ENCODE measurements at places on chromosomes 4 and X.

GRCh38 chr4:88584471-88584900 is 7.8 kb upstream of the HERC3 start:
- DNase-seq, result no peak

- DNase-seq, result no peak
Measured at GRCh38 chrX:136742721-136743379, 37.9 kb downstream of the ARHGEF6 start.

GRCh38 chrX:1172496-1172895 is 40.0 kb downstream of the CRLF2 start:
- no peak for DNase-seq

GRCh38 chrX:143306991-143307937 is 210.0 kb downstream of the SPANXN3 start:
- DNase-seq, result no peak

GRCh38 chrX:136933611-136934145 is 53.2 kb upstream of the RBMX start:
- no peak for DNase-seq

DNA sequence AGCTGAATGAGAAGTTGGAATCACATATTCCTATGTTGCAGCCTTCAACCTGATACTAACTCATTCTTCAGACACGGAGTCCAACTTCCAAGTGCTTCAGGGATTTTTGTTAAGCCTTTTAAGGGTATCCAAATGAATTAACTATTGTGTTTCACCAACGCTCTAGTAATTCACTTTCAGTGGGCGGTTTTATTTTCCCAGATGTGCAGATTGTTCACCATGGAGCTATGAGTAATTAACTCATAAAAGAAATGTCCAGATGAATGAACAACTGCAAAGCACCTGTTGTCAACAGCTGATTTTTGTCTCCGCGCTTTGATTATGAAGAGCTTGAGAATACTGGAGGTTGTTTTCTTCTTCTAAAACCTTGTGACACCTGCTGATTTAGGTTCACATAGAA is 187.6 kb downstream of the CBR4 start:
- DNase-seq, result no peak

DNA sequence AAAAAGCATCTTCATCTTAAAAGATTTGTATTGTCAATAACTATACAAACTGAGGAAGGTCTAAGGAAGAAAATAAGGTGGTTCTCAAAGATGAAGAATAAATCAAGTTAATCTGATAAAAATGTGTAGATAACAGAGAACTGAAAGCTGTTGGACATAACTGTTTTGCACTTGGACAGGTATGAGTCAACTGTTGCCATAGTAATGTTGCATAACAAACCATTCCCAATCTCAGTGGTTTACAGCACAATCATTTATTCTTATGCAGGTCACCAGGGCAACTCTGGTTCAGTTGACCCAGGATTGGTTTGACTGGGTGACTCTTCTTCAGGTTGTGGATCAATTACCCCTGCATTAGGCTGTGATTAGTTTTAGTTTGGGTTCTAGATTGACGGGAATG is 2197.7 kb downstream of the ARAP2 start:
- peak; percentile 49 for DNase-seq

GRCh38 chr4:137819964-137820383 is 287.7 kb upstream of the PCDH18 start:
- DNase-seq, result peak; percentile 6

- no peak for DNase-seq
Measured at GRCh38 chr4:10097906-10098779, 18.5 kb downstream of the WDR1 start.

GRCh38 chr4:37220685-37221084 is 23.9 kb upstream of the NWD2 start:
- no peak for DNase-seq

GRCh38 chr4:69531251-69531650 is 35.5 kb upstream of the UGT2B4 start:
- no peak for DNase-seq

- peak; percentile 80 for DNase-seq
Measured at GRCh38 chr4:88341227-88342192, 37.1 kb upstream of the HERC6 start.

DNA sequence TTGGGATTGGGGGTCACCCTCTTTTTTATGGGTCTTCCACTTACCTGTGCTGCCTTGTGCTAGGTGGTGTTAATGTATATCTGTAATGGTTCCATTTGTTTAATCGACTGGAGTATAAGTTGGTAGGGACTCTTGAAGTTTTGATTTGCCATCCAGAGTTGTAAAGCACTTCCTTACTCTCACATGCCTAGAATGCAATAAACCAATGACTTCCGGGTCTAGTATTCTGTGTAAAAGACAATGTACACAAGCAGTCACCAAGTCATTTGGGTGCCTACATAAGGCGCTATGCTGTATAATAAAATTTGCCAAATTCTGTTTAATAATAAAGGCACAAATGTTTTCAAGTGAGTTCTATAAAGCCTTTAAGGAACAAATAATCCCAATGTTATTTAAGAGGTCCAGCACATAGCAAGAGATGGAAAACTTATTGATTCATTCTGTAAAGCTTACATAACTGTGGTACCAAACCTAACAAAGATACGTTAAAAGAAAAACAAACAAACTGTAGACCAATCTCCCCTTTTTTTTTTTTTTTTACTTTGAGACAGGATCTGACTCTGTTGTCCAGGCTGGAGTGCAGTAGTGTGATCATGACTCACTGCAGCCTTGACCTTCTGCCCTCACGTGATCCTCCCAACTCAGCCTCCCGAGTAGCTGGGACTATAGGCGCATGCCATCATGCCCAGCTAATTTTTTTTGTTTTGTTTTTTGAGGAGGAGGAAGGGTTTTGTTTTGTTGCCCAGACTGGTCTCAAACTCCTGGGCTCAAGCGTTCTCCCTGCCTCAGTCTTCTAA is 41.5 kb upstream of the HPRT1 start:
- no peak for DNase-seq

GRCh38 chr4:174435974-174436373 is 86.3 kb downstream of the HPGD start:
- no peak for DNase-seq

DNA sequence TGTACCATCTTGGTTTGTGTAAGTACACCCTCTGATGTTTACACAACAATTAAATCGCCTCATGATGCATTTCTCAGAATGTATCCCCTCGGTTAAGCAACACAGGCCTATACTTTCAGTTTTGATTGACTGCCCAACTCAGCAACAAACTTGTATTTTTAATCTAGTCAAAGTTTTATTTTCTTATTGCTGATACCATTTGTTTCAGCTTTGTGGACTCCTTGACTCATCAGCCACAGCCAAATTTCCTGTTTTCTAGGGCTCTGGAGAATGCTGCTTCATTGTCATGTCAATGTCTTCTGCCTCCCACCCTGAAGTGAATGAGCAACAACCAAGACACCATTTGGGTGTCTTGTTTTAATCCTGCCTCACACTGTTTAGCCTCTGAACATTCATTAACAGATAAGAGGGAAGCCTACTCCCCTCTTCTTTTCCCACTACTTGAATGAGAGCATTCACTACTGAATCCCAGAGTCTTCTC is 14.0 kb downstream of the BBS12 start:
- DNase-seq, result no peak

- DNase-seq, result no peak
Measured at GRCh38 chr4:2790583-2791517, 2.0 kb upstream of the SH3BP2 start.

DNA sequence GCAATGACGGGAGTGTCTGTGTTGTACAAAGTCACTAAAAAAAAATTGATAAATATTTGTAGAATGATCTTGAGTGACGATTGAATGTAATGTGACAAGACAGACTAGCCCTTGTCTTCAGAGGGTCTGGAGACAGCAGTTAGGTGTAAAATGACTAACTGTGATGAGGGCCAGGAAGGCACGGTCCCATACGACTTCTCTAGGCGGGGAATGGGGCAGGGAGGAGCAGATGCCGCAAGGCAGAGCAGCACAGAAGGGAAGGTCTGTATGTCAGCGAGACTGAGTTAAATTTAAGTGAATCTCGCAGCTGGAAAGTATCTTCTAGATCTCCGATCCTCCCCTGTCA is 405 bp downstream of the CENPE start:
- peak; percentile 9 for DNase-seq

DNA sequence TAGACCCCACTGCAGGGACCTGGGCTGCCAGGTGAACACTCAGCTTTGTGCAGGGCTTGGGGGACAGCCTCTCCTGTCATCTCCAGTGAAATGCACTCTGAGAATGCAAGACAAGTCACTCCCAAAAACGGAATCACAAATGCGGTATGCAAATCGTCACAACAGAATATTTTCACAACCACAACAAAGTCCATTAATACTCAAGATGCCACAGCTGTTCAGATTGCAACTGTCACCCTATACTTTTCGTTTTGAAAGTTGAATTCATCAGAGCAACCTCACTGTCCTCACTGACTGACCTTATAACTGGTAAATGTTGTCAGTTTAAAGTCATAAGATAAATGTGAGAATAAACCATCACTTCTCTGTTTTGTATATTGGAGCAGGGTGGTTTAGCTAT is 16.6 kb downstream of the JAKMIP1 start:
- no peak for DNase-seq

DNA sequence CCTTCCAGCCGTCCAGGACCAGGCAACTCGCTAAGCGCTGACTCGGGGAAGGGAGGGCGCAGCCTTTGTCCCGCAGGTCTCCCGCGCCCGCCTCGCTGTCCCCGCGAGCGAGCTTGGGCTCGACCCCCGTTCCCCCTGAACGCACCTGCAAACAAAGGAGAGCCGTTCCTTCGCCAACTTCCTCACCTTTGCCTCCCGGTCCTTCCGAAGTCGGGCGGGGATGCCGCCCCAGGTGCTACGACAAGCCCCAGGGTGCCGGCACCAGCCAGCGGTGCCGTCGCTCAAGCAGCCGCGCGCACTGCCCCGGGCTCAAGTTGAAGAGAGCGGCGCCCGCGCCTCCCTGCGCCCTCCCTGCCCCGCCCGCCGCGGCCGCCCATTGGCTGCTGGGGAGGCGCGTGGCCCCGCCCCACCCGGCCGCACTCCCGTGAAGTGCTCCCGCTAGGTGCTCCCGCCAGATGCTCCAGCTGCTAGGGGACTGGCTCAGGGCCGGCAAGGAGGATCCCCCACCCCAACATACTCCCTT is 107.1 kb downstream of the NSUN7 start:
- no peak for DNase-seq

GRCh38 chr4:83082777-83083176 is 31.8 kb downstream of the PLAC8 start:
- no peak for DNase-seq

- peak; percentile 45 for DNase-seq
Measured at GRCh38 chr4:4492161-4492847, 49.5 kb downstream of the STX18 start.

DNA sequence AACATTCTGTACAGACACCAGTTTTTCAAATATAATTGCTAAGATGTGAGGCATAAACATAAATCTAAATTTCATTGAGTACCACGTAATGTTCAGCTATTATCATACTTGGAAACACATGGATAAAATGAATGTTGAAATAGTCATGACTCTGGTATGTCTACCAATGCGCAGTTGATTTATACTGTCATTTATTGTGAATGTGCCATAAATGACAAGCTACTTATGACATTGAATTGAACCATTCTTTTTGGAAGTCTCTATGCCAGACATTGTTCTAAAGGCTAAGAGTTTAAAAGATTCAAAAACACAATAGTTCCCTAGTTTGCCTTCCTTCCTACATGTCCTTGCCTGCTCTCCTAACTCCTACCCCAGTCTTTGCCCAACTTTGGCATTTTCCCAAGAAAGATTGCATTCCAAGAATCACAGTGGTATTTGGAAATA is 96.6 kb upstream of the DMD start:
- DNase-seq, result peak; percentile 20

GRCh38 chrX:100819837-100820666 is at the start of gene CSTF2:
TSS of gene CSTF2 (plus strand) at chrX:100820391. CDS start at chrX:100820417, 26 bp downstream.
- peak; percentile 40 for DNase-seq

- no peak for DNase-seq
Measured at GRCh38 chrX:31070057-31070468, 1.8 kb downstream of the FTHL17 start.

- no peak for DNase-seq
Measured at GRCh38 chr4:137804906-137805495, 272.7 kb upstream of the PCDH18 start.

- no peak for DNase-seq
Measured at GRCh38 chr4:177322266-177322665, 12.6 kb downstream of the NEIL3 start.

DNA sequence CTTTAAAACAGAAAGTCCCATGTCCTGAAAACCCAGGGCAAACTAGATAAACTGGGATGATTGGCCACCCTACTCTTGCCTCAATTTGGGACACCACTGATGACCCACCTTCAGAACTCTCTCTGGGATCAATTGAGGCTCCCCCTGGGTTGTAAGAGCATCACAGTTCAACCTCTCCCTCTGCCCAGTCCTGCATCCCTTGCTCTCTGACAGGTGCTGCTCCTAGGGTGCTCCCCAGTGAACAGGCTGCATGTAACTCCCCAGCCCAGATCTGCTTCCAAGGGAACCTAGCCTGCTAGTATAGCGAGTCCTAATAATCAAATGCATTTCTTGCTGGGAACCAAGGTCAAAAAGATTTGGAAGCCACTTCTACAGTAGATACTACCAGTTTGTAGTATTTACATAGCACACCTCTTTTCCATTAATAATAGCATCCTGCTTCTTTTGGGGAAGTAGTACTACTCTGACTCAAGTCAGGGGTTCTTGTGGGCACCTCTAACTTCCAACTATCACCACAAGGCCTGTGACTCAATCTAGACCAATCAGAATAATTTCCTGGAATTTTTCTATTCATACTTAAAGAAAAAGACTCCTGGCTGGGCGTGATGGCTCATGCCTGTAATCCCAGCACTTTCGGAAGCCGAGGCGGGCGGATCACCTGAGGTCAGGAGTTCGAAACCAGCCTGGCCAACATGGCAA is 42.1 kb upstream of the SPINK2 start:
- no peak for DNase-seq

- no peak for DNase-seq
Measured at GRCh38 chrX:134388161-134389109, 71.5 kb upstream of the HPRT1 start.

DNA sequence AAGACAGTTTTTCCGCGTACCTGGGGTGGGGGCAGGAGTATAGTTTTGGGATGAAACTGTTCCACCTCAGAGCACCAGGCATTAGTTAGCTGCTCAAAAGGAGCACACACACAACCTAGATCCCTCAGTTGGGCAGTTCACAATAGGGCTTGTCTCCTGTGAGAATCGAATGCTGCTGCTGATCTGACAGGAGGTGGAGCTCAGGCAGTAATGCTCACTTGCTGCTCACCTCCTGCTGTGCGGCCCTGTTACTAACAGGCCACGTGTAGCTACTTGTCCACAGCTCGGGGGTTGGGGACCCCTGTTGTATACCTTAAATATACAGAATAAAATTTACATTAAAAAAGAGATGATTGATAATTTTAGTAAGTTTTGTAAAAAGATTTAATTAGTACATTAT is 191.5 kb downstream of the SLC7A11 start:
- no peak for DNase-seq

DNA sequence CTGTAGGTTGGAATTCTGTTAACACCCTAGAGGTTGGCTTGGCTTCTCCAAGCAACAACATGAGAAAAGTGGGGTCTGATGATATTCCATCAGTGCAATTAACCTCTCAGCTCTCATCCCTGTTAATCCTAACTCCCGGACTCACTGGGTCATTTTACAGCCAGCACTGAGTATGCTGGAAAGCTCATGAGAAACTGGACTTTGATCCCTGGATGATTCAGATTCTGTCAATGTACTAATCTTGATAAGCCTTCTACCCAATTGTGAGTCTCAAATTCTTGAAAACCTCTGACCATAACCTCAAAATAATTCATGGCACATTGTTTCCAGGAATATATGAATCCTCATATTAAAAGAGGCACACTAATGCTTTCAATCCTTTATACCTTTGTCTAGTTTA is 244.3 kb upstream of the DCAF8L1 start:
- DNase-seq, result no peak

Measured in HS-5 (cell line).